Activated B cell treated with CpG ODN at 0.5 μM for 24 hours (primary cell): ENCODE measurements at places on chromosomes 11 and 22.

DNA sequence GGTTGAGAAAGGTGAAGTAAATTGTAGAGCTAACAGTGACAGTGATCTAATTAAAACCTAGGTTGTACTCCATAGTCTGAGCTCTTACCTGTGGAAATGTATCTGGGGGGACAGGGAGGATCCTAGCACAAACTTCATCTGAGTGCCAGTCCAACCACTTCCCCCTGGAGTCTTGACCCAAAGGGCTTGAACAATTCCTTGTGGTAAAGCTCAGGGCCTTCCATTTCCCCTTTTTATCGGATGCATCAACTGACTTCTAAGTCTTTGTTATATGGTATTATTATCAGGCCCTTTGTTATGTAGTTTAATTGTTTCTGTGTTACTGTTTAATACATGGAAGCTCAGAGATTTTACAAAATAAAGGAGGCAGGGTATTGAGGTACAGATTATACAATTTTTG is 140.2 kb upstream of the SESN3 start:
- DNase-seq: no peak

DNA sequence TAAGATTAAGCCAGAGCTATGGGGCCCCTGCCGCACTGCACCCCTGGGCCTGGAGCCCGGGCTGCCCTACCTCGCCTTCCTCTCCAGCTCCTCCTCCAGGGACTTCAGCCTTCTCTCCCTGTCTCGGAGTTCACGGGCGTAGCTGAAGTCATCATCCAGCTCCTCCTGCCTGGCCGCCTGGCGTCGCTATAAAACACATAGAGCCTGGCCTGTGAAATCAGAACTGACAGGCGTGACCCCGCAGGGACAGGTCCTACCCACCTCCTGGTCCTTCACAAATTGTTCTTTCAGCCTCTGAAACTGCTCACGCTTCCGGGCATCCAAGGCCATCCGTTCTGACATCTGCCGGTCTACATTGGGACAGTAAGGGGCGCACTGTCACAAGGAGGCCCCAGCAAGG is 20.8 kb downstream of the TUBGCP6 start:
- DNase-seq: no peak

DNA sequence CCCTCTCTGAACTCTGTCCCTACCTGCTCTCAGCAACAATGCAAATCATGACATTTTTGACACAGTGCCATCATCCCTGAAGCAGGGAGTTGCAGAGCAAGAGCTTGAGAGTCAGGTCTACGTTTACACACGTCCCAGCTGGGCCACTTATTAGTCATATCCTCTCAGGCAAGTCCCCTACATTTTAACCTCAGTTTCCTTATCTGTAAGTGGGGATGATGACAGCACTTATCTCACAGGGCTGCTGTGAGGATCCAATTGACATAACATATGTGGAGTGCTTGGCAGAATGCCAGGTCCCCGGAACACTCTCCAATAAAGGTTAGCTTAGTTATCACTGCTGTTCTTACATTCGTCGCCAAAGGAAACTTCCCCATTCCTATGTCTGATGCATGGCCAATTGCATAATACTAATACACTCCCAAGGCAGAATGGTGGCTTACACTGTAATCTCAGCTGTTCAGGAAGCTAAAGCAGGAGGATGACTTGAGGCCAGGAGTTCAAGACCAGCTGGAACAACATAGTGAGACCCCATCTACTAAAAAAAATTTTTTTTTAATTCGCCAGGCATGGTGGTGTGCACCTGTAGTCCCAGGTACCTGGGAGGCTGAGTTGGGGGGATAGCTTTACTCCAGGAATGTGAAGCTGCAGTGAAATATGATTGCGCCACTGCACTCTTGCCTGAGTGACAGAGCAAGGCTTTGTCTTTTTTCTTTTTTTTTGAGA is 16.6 kb downstream of the ASCC2 start:
- no peak for DNase-seq

GRCh38 chr22:49598338-49598737 is 229.3 kb downstream of the BRD1 start:
- DNase-seq: peak; percentile 1

- DNase-seq: no peak
Measured at GRCh38 chr11:59267196-59267595, 54.5 kb upstream of the MPEG1 start.

- DNase-seq: no peak
Measured at GRCh38 chr22:41725510-41726110, 26.3 kb downstream of the MEI1 start.

GRCh38 chr11:106468531-106468930 is 391.1 kb downstream of the AASDHPPT start:
- DNase-seq: no peak

GRCh38 chr11:94025690-94026394 is 4.7 kb downstream of the HEPHL1 start:
- DNase-seq: no peak

GRCh38 chr22:33271390-33272161 is 213.4 kb upstream of the SYN3 start:
- peak; percentile 45 for DNase-seq

DNA sequence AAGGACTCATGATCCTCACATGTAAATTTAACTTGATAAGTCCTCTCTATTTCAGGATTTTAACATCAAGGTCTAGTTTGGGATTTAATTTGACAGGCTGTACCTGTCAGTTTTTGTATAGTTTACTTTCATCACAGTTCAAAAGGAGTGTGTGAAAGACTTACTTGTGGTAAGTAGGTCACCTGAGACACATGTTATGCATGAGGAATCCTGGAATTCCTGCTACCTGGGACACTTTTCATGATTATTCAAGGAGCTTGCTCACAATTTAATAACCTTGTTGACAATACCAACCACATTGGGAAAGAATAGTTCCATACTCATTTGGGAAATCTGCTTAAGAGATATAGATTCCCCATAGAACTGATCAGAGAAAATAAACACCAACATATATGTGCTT is 15.8 kb upstream of the SLC36A4 start:
- DNase-seq: no peak

DNA sequence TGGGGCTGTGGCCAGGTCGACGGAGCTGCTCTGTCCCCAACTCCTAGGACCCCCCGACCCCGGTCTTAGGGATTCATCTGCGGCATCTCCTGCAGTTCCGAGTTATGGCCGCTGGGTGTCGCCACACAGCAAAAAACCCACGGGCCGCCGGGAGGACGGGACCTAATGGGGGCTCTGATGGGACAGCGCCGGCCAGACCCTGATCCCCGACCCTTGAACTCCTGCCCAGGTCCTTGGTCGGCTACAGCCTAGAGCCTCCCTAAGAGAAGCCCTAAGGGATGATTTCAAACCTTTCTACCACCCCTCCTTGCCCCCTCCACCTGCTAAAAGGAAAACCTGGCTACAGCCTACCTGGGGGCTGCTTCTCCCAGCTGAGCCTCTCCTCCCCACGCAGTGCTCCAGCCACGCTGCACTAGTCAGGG is 30.8 kb upstream of the LRRC10B start:
- peak; percentile 61 for DNase-seq

DNA sequence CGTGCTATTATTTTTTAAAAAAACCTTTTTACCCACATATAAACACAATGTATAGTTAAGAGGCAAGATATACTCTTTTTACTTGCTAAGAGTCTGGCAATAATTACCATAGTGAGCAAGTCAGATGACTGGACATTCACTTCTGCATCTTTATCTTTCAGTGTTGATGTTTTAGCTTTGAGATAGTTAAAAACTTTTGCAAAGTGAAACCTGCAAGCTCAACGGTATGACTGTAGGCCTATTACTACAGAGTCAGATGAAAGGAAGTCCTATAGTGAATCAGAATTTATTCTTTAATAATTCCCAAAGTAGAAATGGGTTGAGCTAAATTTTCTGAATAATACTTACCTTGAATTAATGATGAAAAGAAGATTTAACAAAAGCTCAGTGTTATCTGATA is 236.7 kb upstream of the CCDC90B start:
- DNase-seq: no peak

DNA sequence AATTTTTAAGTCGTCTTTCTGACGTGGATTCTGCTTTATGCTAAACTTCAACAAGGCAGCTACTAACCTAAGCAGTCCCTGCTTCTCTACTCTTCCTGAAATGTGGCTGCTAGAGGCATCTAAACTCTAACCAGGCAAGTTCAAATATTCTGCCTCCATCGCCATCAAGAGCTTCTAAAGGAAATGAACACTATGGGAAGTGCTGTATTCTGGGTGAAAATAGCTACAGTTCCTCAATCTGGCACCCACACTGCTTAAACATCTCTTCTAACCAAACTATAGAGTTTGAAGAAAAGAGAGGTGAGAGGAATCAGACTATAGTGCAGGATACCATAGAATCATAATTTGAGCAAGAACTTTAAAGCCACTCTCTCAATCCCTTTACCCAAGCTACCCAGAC is 6.3 kb downstream of the NRIP3 start:
- DNase-seq: no peak

GRCh38 chr11:68504432-68505066 is 44.0 kb downstream of the PPP6R3 start:
- DNase-seq: no peak

- no peak for DNase-seq
Measured at GRCh38 chr22:29842740-29843139, 4.7 kb upstream of the ASCC2 start.

DNA sequence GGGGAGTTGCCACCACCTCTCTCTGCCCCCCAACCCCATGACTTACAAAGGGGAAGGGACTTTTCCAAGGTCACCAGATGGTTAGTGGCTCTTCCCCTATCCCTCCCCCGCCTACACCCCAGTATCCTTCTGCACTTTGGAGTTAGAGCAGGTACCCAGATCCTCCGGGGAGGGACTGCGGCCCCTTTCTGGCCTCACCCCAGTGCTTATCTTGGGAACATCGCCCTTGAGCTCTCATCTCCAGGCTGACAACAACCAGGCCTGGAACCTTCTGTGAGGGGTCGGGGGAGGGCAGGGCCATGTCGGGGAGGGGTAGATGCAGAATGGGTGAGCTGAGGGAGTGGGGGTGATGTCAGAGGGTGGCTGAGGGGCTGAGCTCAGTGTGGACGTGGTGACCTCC is 7.5 kb upstream of the NAALADL1 start:
- no peak for DNase-seq

DNA sequence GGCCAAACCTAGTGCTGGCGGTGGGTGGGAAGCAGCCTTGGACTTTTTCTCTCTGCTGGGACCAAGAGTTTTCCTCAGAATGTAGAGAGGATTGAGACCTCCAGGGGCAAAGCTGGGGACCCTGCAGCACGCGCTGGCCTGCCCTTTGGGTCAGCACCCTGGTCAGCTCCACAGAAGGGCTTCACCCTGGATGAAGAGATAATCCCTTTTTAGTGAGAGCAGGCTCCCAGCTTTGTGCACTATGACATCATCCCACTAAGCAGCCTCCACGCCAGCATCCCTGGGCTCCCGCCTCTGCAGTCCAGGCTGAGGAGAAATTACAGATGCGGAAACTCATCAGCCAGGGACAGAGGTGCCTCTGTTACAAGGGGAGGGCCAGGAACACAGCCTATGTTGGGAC is 23.5 kb downstream of the DRICH1 start:
- DNase-seq: no peak

DNA sequence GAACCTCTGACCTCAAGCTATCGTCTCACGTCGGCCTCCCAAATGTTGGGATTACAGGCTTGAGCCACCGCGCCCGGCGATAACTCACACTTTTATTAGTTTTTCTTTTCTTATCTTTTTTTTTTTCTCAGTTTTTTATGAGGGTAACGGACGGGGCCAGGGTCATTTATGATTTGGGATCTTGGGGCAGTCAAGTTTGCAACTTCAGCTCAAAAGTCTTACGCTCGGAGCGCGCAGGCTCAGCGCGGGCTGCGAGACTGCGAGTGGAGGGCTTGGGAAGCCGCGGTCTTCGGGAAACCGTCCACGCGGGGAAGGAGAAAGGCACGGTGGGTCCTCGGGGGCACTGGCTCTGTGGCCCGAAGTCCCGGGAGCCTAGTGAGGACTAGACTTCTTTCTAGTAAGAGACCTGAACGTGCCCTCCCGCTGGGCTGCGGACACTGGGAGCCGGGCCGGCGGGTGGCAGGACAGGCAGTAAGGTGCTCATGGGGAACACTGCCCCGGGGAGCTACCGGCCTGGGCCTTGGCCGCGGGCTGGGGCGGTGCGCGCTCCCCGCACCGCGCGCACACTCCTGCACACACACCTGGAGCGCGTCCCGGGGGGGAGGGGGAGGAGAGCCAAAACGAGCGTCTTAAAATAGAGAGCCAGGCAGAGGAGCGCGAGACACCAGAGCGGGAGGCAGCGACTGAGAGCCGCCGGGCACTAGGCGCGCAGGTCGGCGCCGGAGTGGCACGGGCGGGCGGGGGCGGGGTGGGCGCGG is 476 bp upstream of the BARX2 start:
- DNase-seq: no peak

- DNase-seq: no peak
Measured at GRCh38 chr22:36144886-36145541, 15.5 kb downstream of the APOL3 start.

GRCh38 chr11:70558681-70559080 is 160.4 kb downstream of the CTTN start:
- DNase-seq: no peak

- no peak for DNase-seq
Measured at GRCh38 chr22:23831261-23831660, 7.5 kb downstream of the DERL3 start.

DNA sequence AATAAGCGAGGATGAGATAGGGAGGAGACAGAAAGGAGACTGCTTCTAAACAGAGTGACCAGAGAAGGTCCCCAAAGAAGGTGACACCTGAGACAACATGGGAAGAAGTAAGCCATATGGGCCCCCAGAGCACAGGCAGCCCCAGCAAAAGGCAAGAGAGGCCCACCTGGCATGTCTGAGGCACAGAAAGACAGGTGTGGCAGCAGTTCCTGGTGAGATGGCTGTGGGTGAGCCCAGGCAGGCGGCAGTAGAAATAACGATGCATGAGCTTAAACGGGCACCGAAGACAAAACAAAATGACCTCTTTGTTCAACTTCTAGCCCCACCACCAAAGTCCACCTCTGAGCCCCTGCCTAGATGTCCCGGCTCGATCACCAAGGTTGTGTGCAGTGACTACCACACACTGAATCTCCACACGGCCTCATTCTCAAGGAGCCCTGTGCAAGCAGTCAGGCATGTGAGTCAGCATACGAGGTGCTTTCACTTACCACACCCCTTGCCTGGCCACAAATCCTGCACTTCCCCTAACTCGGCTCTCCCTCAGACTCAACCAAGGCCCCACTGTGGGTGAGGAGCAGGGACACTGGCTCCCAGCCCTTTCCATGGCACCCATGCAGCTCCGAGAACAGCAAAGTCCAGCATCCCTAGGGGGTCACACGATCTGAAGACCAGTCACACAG is 77.6 kb downstream of the PACSIN2 start:
- DNase-seq: peak; percentile 43

DNA sequence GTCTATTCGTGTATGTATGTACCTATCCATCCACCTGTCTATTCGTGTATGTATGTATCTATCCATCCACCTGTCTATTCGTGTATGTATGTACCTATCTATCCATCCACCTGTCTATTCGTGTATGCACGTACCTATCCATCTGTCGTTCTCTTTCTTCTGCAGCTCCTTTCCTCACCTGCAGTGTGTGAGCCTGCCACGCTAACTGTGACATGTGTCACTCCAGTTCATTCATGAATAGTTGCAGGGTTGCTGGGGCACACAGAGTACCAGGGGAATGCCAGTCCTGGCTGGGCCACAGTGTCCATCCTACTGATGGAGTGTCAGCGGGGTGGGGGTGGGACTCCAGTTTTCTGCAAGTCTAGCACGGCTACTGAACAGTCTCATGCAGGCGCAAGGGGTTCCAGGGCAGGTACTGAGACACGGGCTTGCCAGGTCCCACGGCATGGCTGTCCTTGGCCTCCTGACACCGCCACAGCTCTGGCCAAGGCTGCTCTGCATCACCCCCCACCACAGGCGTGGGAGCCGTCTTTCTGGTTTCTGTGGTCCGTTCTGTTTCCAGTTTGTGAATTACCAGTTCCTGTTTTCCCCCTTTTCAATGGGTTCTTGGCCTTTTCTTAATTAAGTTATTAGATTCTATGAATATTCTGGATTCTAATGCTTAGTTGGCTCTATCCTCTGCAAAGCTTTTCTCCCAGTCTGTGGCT is 88.8 kb upstream of the CLDN5 start:
- no peak for DNase-seq
